ENCODE measurements at places on chromosomes 6 and 20. TPM values are rescaled to one million over a fixed set of nuclear protein-coding genes. Genes with fewer than 3 reads are reported as not detected.
A peak's percentile ranks its signal among the peaks of the same experiment; 100 is the strongest.

The PRDM1 gene
- 4.8 TPM for total RNA-seq

GRCh38 chr6:108781419-108782100 lies 66.7 kb upstream of the ARMC2 start:
- H3K27me3 ChIP-seq = no peaks in the 10 kb centered on the region
- no peak overlapping the region for H3K27ac ChIP-seq
- DNase-seq = no peak

DNA sequence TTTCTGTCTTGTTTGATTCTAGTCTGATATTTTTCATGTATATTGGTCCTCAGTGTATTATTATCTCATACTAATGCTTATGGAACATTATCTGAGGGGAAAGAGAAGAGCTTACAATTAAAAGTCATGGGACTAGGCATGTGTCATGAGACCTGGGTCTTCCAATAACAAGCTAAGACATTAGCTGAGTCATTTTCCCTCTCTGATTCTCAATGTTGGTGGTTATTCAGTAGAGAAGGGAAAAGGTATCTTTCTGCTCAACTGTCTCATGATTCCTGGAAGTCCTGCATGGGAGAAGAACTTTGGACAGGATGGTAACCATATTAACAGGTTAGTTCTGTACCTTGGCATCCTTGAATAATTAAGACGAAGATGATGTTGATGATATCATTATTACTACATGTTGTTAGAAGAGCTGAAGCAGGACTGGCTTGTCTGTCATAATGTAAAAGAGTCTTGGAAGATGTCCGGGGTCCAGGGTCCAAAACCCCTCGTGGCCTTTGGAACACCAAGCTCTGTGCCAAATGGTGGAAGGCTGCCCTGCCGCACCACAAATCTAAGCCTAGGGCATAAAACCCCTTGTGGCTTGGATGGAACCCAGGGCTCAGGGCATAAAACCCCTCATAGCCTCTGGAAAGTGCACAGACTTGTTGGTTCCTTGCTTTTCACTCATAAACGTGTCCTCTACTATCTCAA lies 19.1 kb downstream of the TRIM38 start:
- peaks cover 26% of the 10 kb centered on the region for H3K36me3 ChIP-seq
- H3K4me1 ChIP-seq = no peaks in the 10 kb centered on the region
- DNase-seq = no peak
- H3K4me3 ChIP-seq = no peak overlapping the region
- no peaks in the 10 kb centered on the region for H3K27me3 ChIP-seq

- H3K4me3 ChIP-seq = no peak overlapping the region
- no peaks in the 10 kb centered on the region for H3K36me3 ChIP-seq
- no peaks in the 10 kb centered on the region for H3K4me1 ChIP-seq
- H3K27me3 ChIP-seq = peaks cover 38% of the 10 kb centered on the region
These were observed 295.4 kb downstream of the TFAP2C start for GRCh38 chr20:56924292-56925081.

The EYS gene
- total RNA-seq = 0.27 TPM

- DNase-seq = no peak
- no peak overlapping the region for H3K27ac ChIP-seq
- no peak overlapping the region for H3K4me3 ChIP-seq
- no peaks in the 10 kb centered on the region for H3K27me3 ChIP-seq
- H3K4me1 ChIP-seq = no peaks in the 10 kb centered on the region
- no peaks in the 10 kb centered on the region for H3K36me3 ChIP-seq
These were observed 306.7 kb downstream of the CDH4 start for GRCh38 chr20:61558726-61559125.

DNA sequence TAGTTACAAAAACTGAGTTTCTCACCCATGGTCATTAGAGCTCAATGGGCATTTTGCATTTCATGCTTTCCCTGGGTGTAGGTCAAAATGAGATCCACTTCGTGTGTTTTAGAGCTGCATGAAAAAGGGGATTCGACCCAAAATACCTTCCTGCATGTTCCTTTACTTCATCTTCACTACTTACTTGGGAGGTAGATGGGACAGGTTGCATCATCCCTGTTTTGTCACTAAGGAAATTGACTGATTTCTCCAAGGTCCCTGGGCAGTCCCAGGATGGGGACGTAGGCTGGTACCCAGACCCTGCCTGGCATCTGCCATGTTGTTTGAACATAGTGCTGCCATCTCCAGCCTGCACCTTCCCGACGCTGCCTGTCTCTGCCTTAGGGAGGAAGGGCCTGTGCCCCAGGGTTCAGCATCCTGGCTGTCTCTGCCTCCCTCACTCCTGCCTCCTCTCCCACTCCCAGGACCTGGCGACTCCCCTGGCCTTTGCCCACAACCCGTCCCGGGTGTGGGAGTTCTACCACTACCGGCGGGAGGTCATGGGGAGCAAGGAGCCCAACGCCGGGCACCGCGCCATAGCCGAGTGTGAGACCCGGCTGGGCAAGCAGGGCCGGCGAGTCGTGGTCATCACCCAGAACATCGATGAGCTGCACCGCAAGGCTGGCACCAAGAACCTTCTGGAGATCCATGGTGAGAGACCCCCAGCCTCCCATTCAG lies 17.0 kb downstream of the SIRT5 start:
- H3K27me3 ChIP-seq = no peaks in the 10 kb centered on the region
- H3K27ac ChIP-seq = no peak overlapping the region
- no peak overlapping the region for H3K4me3 ChIP-seq
- H3K36me3 ChIP-seq = no peaks in the 10 kb centered on the region
- no peaks in the 10 kb centered on the region for H3K4me1 ChIP-seq
- no peak for DNase-seq

The EYA4 gene
- total RNA-seq = not detected

The ACTL10 gene
- 0.62 TPM for total RNA-seq

The GNL1 gene
- 103 TPM for total RNA-seq

The GMPR gene
- 36.3 TPM for total RNA-seq

DNA sequence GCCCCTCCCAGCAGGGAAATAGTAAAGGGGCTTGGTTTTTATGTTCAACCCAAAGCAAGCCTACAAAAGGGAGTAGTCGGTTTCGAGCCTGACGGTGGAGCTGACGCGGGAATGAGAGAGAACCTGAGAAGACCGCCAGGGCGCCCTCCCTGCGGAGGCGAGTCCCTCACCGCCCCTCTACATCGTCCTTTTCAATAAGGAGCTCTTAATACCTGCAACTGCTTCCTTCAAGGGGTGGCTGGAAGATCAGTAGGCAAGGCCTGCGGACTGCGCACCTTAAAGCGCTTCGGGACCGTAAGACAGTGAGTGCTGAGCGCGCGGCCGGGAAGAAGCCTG lies 709 bp upstream of the ZNF76 start:
- H3K4me3 ChIP-seq = peak overlapping the region; percentile 8
- peak overlapping the region; percentile 25 for H3K27ac ChIP-seq
- no peak for DNase-seq

DNA sequence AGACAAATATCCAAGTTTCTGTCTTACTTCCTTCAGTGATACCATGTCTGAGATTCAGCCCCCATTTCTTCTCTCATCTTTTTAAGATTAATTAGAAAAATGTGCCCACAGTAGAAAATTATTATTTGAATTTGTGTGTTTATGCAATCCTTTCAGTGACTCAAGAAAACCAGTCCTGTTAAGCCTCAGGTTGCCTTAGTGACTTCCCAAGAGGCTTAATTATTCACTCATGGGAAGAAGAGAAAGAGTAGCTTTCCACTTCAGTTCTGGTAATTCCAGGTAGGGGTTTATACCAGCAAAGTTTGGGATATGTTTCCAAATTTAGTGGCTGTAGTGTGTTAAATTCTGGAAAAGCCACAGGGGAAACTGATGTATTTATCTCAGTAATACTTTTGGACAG lies 149.1 kb downstream of the RIMS1 start:
- H3K27me3 ChIP-seq = no peaks in the 10 kb centered on the region
- no peak overlapping the region for H3K4me3 ChIP-seq
- no peaks in the 10 kb centered on the region for H3K4me1 ChIP-seq
- no peak for DNase-seq
- no peaks in the 10 kb centered on the region for H3K36me3 ChIP-seq

The KCNQ2 gene
- total RNA-seq = not detected

- H3K27ac ChIP-seq = no peak overlapping the region
- no peak overlapping the region for H3K4me3 ChIP-seq
- no peaks in the 10 kb centered on the region for H3K4me1 ChIP-seq
- peaks cover 9% of the 10 kb centered on the region for H3K27me3 ChIP-seq
These were observed 133.2 kb upstream of the RPS6KA2 start for GRCh38 chr6:166760288-166760687.

GRCh38 chr6:139600343-139600742 lies 225.9 kb upstream of the CITED2 start:
- H3K27me3 ChIP-seq = no peaks in the 10 kb centered on the region
- H3K4me1 ChIP-seq = no peaks in the 10 kb centered on the region
- DNase-seq = no peak
- no peak overlapping the region for H3K4me3 ChIP-seq
- H3K36me3 ChIP-seq = no peaks in the 10 kb centered on the region

GRCh38 chr20:16107172-16107870 lies 465.9 kb downstream of the KIF16B start:
- DNase-seq = no peak
- H3K27ac ChIP-seq = no peak overlapping the region
- no peak overlapping the region for H3K4me3 ChIP-seq
- no peaks in the 10 kb centered on the region for H3K36me3 ChIP-seq
- no peaks in the 10 kb centered on the region for H3K4me1 ChIP-seq
- no peaks in the 10 kb centered on the region for H3K27me3 ChIP-seq

The HNF4A gene
- total RNA-seq = not detected

- no peak overlapping the region for H3K27ac ChIP-seq
- H3K4me3 ChIP-seq = no peak overlapping the region
- DNase-seq = peak; percentile 8
- peaks cover 2% of the 10 kb centered on the region for H3K4me1 ChIP-seq
- peaks cover 8% of the 10 kb centered on the region for H3K36me3 ChIP-seq
These were observed 58.3 kb upstream of the GNRH2 start for GRCh38 chr20:2984956-2985661.

The CALHM6 gene
- total RNA-seq = not detected

GRCh38 chr6:35294308-35294945 lies 3.2 kb upstream of the DEF6 start:
- peak; percentile 33 for DNase-seq
- no peaks in the 10 kb centered on the region for H3K27me3 ChIP-seq
- no peak overlapping the region for H3K27ac ChIP-seq
- H3K4me1 ChIP-seq = peaks cover 10% of the 10 kb centered on the region
- H3K4me3 ChIP-seq = no peak overlapping the region
- peaks cover 38% of the 10 kb centered on the region for H3K36me3 ChIP-seq

GRCh38 chr6:111983193-111983592 lies 70.7 kb upstream of the CCN6 start:
- H3K36me3 ChIP-seq = no peaks in the 10 kb centered on the region
- DNase-seq = no peak
- no peak overlapping the region for H3K4me3 ChIP-seq
- H3K27ac ChIP-seq = no peak overlapping the region

The NRSN1 gene
- total RNA-seq = not detected

DNA sequence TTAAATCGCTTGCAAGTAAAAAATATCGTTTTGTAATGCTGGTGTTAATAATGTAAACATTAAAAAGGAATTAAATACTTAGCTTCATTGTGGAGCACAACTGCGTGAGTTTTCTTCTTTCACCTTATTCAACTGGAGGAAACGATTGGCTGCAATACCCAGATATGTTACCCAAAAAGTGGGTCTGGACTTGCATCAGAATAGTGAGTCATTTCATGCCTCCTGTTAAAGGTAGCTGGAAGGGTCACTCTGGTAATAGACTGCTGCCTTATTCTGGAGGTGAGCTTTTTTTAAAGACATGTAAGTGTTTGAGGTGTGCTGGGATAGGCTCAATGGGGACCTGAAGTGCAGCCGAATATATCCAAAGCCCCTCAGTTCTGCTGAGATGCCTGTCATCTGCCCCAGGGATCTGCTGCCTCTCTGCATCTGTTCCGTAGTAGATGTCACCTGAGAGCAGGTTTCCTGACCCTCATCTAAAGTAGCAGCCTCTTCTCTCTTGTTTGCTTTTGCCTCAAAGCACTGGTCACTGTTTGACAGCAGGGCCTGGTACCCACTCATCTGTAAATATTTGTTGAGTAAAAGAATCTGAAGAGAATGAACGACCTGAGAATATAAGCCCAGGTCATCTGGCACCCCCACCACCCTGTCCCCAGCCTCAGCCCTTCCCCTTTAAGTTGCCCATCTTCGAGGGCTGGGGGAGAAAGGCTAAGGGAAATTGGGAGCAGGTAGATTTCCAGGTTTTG lies 5.6 kb upstream of the UQCC2 start:
- H3K27me3 ChIP-seq = peaks cover 21% of the 10 kb centered on the region
- H3K4me3 ChIP-seq = no peak overlapping the region
- DNase-seq = no peak
- peaks cover under 1% of the 10 kb centered on the region for H3K4me1 ChIP-seq

DNA sequence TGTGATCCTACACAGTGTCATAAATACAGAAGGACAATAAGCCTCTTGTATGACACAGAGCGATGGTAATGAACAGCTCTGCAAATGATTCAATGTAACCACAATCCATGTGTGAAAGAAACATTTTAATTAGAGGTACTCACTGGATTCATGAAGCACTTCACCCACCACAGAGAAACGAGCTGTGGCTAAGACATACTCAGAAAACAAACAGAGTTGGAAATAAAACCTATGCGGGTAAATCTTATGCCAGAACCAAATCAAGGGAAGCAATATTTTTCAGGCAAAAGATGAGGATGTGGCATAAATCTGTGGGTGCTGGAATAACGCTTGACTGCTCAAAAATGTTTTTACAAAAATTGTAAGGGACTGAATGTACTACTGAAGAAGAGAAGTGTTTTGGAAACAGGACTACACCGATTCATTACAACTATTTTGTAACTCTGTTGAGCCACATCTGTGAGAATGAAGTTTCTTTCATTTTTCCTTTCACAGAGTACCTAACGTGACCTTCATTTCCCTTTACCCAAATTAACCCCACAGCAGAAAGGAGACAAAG lies 112.1 kb downstream of the WDR27 start:
- no peaks in the 10 kb centered on the region for H3K27me3 ChIP-seq
- no peaks in the 10 kb centered on the region for H3K36me3 ChIP-seq
- peak; percentile 30 for DNase-seq
- H3K27ac ChIP-seq = no peak overlapping the region
- H3K4me3 ChIP-seq = no peak overlapping the region
- peaks cover 9% of the 10 kb centered on the region for H3K4me1 ChIP-seq

The RBM38 gene
- 27.5 TPM for total RNA-seq

DNA sequence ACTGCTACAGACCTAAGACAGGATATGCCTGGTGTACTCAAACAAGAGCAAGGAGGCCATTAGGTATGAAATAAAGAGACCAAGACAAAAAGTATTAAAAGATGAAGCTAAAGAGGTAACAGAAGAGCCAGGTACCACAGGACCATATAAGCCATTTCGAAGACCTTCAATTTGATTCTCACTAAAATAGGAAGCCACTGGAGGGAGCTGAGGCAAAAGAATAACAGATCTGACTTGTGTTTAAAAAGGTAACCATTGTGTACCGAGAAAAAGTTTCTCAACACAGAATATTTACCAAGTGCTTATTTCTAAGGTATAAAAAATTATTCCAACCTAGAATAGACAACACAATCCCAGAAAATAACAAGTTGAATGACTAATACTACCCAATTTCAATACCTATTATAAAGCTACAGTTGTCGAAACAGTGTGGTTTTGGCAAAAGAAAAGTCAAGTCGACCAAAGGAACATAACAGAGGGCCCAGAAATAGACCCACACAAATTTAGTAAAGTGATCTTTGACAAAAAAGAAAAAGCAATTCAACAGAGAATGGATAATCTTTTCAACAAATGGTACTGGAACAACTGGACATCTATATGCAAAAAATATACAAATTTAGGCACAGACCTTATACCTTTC lies 125.3 kb upstream of the DST start:
- H3K4me1 ChIP-seq = peaks cover 22% of the 10 kb centered on the region
- no peak for DNase-seq
- H3K4me3 ChIP-seq = no peak overlapping the region
- H3K27ac ChIP-seq = no peak overlapping the region

GRCh38 chr6:119800526-119800925 lies 451.0 kb upstream of the MAN1A1 start:
- no peaks in the 10 kb centered on the region for H3K27me3 ChIP-seq
- no peaks in the 10 kb centered on the region for H3K36me3 ChIP-seq
- H3K4me1 ChIP-seq = no peaks in the 10 kb centered on the region
- H3K27ac ChIP-seq = no peak overlapping the region

The BMP7 gene
- total RNA-seq = not detected

All from endothelial cell of umbilical vein (primary cell).